ENCODE measurements at places on chromosomes 4 and X. TPM values are rescaled to one million over a fixed set of nuclear protein-coding genes. Genes with fewer than 3 reads are reported as not detected.

- DNase-seq, result no peak
These were observed 63.8 kb upstream of the ATOH1 start for GRCh38 chr4:93764639-93765246.

Gene RHOH
- 3.2 TPM for total RNA-seq

Gene JADE3
- 3.1 TPM for total RNA-seq

Gene CLTRN
- 0.51 TPM for total RNA-seq

DNA sequence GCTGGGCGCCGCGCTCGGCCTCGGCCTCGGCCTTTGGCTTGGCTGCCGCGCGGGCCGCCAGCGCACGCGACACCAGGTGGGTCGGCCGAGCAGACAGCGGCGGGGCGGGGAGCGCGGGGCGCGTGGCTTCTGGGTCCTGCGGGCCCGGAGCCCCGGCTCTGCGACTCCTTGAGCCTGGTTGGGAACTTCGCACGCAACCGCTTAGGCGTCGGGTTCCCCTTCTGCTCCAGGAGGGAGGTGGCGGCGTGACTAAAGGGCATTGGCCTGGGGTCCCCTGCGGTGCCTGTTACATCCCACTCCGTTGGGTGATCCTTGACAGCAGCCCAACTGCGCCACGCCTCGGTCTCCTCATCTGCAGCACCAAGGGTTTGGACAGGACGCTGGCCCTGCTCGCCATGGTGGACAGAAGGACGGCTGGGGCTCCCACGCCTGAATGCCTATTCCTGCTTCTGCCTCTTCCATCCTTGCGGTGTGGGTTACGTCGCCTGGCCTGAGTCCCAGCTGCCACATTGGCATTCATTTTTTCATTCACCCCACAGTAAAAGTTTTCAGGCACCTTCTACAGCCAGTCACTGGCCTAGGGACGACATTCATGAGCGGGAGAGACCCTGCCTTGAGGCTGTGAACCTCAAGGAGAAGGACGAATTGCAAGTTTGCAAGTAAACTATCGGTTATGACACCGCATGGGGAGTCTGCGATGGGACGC, 631 bp downstream of the EVC start:
- peak; percentile 58 for DNase-seq

Gene NDNF
- total RNA-seq, result 4.6 TPM
